Hindlimb muscle (tissue), 1 donor: ENCODE measurements at places on chromosomes 7 and 10. TPM values are rescaled to one million over a fixed set of nuclear protein-coding genes. Genes with fewer than 3 reads are reported as not detected.
A peak's percentile ranks its signal among the peaks of the same experiment; 100 is the strongest.

SPDYE2B gene
- 5.1 TPM for polyA plus RNA-seq

ALKBH4 gene
- 8.9 TPM for polyA plus RNA-seq

BUD31 gene
- polyA plus RNA-seq = 77.2 TPM

PITX3 gene
- polyA plus RNA-seq = 25.3 TPM

MSMB gene
- not detected for polyA plus RNA-seq

PLXDC2 gene
- polyA plus RNA-seq = 31.4 TPM

LLCFC1 gene
- 0.26 TPM for polyA plus RNA-seq

FKBP6 gene
- polyA plus RNA-seq = 0.12 TPM

CRPPA gene
- polyA plus RNA-seq = 4.4 TPM

LEP gene
- 0.05 TPM for polyA plus RNA-seq

IFIT2 gene
- polyA plus RNA-seq = 8.0 TPM

ERVW-1 gene
- polyA plus RNA-seq = 1.8 TPM

GIMAP4 gene
- polyA plus RNA-seq = 18.7 TPM

SLC18A3 gene
- not detected for polyA plus RNA-seq

GRCh38 chr7:119270045-119270464 lies 1002.9 kb upstream of the KCND2 start:
- DNase-seq = peak; percentile 32

GRCh38 chr10:114548662-114549061 lies 109.4 kb downstream of the ABLIM1 start:
- DNase-seq = peak; percentile 42

DNA sequence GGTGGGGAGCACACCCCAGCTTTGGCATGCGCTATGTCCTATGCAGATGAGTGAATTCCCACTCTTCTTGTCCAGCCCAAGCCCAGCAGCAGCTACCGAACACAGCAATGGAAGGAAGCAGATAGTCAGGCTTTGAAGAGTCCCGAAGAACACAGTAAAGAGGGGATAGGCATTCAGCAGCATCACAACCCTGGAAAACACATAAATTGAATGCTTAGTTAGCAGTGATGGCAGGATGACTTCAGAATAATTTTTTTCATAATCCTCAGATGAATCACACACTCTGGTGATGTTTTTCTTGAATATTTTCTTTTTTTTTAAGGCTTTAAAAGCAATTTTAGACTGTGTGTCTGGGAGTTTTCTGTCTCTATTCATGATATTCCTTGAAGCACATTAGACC lies 95.8 kb downstream of the CFAP58 start:
- no peak for DNase-seq

- DNase-seq = no peak
Measured at GRCh38 chr7:117279931-117280557, 42.8 kb downstream of the WNT2 start.

DNA sequence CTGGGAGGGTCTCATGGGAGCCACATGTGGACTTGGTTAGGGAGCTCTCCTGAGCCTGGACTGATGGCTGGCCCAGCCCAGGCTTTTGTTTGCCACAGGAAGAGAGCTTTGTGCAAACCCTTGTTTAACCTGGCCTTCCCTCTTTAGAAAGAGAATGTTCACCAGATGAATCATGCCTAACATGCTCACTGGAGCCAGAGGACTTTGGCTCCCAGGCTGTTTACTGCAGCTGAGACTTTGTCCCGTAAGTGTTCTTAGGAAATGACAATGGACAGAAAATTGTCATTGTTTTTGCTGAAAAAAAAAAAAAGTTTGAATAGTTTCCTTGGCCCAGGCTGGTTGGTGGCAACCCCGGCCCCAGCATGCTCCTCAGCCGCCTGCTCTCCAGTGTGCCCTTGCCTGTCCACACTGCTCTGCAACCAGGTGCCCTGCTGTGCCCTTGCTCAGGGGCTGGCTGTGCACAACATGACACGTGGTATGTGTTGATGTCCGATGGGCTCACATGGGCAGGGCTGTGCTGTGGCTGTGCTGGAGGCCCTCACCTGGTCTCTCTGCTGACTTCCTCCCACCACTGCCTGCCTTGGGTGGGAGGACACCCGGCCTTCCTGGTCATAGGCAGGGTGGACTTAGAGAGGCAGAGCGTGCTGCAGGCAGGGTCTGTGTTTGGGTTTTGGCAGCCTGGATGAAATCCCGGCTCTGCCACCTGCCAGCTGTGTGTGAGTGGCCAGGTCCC lies 215.3 kb upstream of the ZNF32 start:
- DNase-seq = no peak

GRCh38 chr7:131955679-131956078 lies 399.3 kb upstream of the PODXL start:
- no peak for DNase-seq

- no peak for DNase-seq
Measured at GRCh38 chr10:49292565-49293207, 6.3 kb upstream of the C10orf71 start.

DNA sequence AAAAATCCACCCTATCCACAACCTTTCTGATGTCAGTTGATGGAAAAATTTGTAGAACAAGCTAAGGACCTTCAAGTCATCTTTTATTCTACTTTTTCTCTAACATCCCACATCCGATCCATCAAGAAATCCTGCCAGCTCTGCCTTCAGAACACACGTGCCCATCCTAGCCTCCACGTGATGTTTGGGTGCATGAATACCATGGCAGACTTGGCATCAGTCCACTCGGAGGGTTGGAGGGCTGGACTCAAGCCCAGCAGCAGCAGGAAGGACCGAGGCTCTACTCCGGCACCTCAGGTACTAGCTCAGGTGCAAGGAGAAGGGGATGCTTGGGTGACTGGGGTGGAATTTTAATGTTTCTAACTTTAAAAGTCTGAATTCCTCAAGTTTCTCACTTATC lies 428.6 kb downstream of the DPP6 start:
- no peak for DNase-seq

- DNase-seq = no peak
Measured at GRCh38 chr7:104956753-104957450, 57.1 kb upstream of the KMT2E start.

GRCh38 chr7:80770061-80770460 lies 131.6 kb downstream of the CD36 start:
- DNase-seq = no peak

- DNase-seq = no peak
Measured at GRCh38 chr10:131944412-131944811, 37.3 kb downstream of the BNIP3 start.

DNA sequence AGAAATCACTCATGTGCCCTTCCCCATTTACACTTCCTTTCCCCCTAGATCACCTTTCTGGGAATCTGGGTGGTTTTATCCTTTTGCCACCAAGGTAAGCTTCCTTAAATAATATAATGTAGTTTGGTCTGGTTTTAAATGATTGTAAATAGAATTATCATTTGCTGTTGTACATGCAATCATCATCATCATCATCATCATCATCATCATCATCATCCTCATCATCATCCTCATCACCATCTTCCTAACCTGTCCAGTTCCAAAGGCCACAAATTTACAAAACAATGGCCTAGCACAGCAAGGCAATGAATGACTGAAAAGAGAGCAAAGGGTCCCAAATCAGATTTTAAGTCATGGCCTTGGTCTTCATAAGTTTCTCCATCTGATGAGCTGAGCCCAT lies 329.7 kb downstream of the PLXNA4 start:
- DNase-seq = no peak

DNA sequence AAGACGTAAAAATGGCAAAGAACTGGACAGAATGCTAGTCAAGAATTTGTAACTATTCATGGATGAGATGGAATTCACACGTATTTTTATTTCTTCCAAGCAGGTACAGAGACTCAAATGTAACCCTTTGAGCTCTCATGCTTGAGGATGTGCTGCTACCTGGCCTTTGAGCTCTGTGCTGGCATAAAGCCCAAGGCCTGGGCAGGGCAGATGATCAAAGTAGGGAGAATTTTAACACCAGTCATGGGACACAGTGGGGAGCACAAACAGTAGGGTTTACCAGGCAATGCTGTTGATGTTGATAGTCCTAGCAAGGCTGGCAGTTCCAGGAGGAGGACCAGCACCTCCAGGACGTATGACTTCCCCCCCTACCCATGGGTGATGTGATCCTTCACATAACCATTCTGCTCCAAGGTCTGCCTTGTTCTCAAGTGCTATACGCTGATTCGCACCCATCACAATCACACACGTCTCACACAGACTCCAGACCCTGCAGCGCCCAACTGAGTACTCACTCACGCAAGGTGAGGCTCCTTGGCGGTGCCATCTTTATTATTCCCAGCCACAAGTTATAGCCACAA lies 48.6 kb upstream of the DLG5 start:
- no peak for DNase-seq

DNA sequence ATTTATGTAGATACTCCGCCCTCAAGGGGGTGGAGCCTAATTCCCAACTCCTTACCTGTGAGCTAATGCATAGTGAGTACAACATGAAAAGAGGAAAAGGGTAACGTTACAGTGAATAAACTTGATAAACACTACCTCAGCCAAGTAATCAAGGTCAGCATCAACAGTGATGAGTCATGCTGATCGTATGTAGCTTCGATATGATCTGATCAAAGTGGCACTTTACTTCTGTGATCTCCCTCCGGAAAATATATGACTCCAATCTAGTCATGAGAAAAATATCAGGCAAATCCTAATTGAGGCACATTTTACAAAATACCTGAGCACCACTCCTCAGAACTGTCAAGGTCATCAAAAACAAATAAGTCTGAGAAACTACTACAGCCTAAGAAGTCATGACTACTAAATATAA lies 70.4 kb downstream of the VTI1A start:
- DNase-seq = no peak

GRCh38 chr7:13126347-13126746 lies 438.9 kb downstream of the ARL4A start:
- DNase-seq = no peak

- DNase-seq = no peak
Measured at GRCh38 chr10:97549587-97550322, 22.8 kb upstream of the ANKRD2 start.

DNA sequence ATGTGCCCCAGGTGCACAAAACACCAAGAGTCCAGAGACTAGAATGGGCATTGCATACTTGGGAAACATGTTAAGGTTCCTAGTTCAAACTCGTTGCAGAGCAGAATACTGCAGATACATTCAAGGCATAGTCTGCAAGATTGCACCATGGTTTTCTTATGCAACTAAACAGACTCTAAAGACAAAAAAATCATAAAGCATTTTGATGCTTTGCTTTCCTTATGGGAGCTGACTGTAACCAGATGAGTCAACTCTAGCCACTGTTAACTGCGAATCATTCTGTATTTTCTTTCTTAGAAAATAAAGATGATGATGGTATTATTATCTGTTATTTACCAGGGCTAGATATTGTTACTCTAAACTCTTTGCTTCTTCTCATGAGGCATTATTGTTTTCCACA lies 19.7 kb downstream of the TRUB1 start:
- no peak for DNase-seq

DNA sequence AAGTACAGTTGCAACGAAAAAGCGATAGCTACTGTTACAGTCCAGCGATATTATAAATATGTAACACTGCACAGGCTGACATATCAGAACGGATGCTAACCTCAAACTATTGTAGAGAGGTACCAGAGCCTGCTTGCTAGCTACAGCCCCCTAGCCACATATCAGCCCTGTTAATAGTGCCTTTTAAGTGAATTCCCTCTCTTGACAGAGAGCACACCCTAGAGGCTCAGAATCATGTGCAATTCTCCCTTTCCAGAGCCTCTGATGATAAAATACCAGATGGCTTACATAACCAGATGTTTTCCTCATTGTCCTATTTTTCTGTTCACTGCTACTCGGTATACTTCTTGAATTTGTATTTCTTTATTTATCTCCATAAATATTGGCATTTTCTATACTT lies 960.7 kb upstream of the CELF2 start:
- DNase-seq = peak; percentile 28

DNA sequence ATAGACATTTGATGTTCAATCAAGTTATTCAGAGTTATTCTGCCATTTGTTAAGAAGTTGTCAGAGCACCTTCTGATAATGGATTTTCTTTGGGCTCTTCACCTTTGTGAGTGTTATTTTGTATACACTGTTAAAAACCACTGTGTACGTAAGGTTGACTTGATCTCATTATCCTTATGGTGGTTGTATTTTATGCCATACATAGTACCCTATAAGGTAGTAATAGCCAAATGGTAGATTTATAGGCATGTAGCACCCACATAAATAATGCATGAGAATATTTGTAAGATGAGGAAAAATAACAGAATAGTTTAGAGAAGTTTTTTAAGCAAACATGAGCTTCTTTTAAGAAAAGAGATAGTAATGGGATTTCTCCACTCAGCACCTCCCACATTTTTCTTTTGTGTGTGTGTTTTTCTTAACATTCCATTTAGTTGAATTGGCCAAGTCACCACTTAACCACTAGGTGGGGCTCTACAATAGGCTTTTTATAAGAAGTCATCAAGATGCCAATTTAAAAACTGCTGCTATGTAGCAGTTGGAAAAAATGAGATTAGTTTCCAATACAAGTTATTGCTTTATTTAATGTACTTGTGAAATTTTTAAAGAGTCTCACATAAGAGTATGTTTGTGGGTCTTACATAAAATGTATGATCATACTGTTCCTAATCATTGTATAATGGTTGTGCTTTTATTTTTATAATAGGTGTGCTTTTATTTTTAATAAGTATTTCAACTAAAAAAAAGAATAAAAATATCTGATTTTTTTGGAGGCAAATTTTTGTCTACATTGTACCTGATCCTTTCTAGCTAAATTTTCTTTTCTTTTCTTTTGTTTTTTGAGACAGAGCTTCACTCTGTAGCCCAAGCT lies 41.1 kb upstream of the STMP1 start:
- DNase-seq = peak; percentile 57

DNA sequence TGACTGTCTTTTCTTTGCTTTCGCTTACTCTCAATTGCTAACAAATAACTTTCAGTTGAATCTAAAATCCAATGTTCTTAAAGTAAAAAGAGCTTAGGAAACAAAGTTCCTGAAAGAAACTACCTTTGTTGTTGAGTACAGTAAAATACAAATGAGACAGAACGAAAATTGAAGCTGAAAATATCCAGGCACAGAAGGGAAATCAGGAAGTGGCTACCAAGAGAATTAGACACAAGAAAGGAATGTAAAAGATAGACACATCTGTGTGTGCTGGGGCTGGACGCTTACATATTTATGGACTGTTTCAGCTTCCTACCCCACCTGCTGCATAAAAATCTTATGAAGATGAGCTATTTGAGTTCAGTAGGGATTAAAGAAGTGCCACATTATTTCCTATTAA lies 161.7 kb upstream of the PLXDC2 start:
- no peak for DNase-seq
